Motor neuron (in vitro differentiated cells): ENCODE measurements at places on chromosomes 4 and X.

DNA sequence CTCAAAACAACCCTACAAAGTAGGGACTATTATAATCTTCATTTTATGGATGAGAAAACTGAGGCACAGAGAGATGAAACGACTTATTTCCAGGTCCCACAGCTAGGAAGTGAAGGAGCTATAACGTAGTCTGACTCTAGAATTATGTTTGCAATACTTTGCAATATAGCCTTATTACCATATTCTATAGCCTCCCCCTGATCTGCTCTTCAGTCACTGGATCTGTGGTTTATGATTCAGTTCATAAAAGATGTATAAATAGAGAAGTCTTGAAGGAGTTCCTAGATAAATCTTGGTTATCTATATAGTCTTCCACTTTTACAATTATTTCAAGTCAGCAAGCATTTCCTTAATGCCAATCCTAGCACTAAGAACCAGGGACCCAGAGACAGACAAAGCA, 57.5 kb downstream of the OPHN1 start:
- ATAC-seq: no peak

DNA sequence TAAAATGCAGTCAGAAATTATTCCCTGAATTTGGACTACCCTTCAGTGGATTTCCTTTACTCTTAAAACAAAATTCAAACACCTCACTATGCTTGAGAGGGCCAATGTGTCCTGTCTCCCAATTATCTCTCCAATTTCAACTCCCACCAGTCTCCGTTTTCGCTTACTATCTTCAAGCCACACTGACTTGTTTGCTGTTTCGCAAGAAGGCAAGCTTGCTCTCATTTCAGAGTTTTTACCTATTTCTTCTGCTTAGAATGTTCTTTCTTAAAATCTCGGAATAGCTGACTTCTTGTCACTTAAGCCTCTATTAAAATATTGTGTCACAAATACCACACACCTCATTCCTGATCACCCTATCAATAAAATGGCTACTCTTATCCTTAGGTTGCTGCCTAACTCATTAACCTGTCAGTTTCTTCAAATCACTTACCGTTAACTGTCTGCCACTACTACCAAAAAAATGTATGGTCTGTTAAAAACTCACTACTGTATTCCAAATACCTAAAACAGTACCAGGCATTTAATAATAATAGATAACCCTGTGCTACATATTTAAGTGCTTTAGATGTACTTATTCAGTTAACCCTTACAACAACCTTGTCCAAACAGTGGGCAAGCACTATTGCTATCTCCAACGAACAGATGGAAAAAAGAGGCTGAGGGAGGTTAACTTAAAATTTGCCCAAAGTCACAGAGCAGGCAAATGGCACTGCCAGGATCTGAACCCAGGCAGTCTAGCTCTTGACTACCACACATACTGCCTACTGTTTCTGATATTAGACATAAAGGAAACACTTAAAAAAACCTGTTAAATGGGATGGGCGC, 2.9 kb downstream of the UBA6 start:
- ATAC-seq: no peak

DNA sequence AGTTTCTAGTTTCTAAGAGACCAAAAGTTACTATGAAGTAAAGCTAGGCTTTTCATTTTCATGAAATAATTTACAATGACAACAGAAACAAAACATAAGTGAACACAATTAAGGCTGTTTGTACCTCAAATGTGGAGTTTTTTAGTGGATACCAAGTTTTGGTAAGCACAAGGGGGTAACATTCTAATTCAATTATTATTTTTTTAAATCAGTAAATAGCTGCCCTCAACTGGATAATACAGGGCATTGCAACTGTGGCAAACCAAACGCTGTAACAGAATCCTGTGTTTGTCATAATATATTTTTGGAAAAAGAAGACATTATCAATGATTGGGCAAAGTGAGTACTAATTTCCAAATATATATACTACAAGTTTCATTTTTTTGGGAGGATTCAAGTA, 150.3 kb downstream of the FBXW7 start:
- ATAC-seq: no peak

- ATAC-seq: peak; percentile 68
These were observed 531.8 kb downstream of the GLUD2 start for GRCh38 chrX:121579016-121579760.

DNA sequence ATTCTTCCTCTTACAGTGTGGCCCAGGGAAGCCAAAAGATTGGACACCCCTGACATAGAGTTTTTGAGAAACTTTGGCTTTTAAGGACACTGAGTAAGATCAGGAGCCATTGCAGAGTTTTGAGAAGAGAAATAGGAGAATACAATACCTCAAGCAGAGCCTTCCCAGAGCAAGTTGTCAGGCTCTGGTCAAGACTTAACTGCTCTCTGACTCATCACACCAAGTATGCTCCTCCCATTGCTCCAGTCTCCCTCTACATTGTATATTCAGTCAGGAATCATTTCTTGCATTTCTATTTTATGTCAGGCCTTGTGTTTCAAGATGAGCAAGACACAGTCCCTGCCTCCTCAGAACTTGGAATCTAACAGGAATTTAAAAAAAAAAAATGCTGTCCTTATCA, 176.4 kb upstream of the FMR1 start:
- no peak for ATAC-seq

DNA sequence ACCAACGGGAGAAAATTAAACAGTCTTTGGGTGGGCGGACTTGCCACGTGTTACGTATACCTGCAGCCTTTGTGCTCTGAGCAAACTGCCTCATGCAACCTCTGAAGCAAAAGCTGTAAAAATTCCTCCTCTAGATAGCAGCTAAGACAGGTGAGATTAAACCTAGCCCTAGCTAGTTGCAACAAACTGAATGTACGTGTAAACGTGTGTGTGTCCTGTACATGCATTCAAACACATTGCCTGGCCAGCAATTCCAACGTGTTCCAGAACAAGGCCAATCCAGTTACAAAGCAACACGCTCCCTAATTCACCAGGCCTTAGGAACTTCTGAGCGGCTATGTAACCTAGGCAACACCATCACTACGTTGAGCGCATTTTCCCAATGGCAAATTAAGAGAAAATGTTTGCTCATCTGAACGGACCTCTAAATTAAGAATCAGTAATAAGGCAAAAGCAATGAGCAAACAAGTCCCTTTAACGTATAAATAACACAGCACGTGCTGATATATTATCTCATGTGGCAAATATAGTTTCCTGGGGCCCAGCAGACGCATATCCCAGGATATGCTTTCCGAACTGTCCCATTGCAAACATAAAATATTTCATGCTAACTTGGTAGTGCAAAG, 792 bp downstream of the PPID start:
- ATAC-seq: peak; percentile 66

DNA sequence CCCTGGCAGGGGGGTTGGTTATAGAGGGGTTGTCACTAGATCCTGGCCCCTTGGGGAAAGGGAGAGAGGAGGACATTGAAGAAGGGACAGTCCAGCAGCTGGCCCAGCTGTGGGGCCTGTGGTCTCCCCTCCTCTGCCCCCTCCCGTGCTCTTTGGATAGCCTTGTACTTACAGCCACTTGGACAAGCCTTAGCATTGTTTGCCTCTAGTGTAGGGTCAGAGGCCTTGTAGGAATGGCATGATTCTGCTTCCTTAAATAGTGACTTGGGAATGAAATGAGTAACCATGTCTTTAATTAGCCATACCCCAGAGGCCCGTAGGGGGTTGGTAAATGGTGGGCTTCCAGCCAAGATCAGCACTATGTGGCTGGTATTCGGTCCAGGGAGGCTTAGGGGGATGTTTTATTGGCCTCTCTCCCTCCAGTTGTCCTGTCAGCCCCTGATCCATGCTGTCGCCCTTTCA, 230.6 kb downstream of the PTTG2 start:
- no peak for ATAC-seq

DNA sequence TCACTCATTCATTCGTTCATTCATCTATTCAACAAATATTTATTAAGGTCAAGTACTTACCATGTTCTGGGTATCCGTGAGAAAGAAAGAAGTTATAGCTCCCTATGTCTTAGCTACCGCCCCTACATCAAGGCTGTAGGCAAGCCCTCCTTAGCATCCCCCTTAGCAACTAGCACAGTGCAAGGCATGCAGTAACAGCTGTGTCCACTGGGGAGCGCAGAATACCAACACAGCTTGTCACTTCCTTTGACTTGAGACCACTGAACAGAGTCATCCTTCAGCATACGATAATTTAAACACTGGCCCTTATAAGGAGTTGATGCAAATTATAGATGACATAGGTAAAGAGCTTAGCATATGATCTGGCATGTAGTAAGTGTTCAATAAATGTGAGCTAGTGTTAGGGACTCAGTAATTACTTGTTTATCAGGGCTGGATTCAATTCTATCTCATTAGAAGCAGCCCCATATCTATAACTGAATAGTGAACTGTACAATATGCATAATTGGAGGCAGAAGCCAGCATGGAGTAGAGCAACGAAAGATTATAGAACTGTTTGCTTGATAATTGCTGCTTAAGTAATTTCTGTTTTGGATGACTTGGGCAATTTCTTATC, 8.7 kb downstream of the KIAA1210 start:
- peak; percentile 92 for ATAC-seq

DNA sequence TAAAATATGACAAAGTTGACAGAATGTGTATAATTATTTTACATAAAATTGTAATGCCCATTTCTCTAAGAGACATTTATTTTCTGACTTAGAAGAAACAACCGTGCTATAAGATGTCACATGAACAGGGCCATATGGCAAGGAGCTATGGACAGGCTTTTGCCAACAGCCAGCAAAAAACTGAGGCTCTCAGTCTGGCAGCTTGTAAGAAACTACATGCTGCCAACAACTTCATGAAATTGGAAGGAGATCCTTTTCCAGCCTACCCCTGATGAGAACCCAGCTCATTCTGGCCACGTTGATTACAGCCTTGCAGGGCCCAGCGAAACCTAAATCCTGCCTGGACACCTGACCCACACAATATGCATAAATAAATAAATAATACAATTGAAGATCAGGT, 250.3 kb upstream of the ARSJ start:
- ATAC-seq: no peak

GRCh38 chr4:155565330-155565729, 101.3 kb upstream of the GUCY1A1 start:
- ATAC-seq: no peak

GRCh38 chr4:38529189-38530115, 134.5 kb upstream of the KLF3 start:
- ATAC-seq: no peak

DNA sequence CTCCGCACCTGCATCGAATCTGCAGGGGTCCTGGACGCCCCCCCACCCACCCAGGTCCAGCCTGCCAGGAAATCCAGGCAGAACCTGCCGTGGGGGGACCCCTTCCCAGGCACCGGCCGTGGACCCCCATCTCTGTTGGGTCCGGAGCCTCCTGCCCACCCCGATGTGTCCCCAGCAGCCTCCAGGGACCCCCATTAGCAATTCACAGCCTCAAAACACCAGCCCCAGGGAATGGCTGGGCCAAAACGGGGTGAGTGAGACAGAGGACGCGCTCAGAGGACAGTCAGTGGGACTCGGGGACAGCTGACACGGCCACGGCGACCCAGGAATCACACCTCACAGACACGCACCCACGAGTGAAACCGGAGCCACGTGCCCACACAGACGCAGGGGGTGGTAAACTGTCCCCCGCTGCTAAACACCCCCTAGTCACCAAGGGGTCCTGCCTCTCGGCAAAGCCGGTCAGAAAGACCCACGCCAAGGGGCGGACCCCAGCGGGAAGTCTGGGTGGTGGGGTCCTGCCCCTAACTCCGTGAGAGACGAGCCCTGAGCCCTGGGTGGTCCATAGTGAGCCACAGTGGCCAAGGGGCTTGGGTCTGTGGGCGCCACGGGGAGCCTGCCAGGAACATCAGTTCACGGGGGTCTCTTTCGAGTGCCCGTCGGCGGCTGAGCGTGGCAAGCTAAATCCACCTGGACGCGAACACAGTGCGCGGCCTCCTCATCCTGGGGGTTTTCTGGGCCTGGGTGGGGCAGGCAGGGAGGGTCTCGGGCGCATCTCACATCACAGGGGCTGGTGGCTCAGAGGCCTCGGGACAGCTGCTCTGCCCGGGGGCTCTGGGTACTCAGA, 126.5 kb upstream of the NKX1-1 start:
- ATAC-seq: peak; percentile 23

- ATAC-seq: no peak
These were observed 142.9 kb upstream of the MBNL3 start for GRCh38 chrX:132631579-132632232.

GRCh38 chr4:7979652-7979968, 39.9 kb upstream of the AFAP1 start:
- ATAC-seq: no peak

GRCh38 chrX:78387364-78387763, 60.0 kb upstream of the CYSLTR1 start:
- ATAC-seq: no peak

- no peak for ATAC-seq
These were observed 107.1 kb upstream of the ATP6AP2 start for GRCh38 chrX:40473460-40474204.

DNA sequence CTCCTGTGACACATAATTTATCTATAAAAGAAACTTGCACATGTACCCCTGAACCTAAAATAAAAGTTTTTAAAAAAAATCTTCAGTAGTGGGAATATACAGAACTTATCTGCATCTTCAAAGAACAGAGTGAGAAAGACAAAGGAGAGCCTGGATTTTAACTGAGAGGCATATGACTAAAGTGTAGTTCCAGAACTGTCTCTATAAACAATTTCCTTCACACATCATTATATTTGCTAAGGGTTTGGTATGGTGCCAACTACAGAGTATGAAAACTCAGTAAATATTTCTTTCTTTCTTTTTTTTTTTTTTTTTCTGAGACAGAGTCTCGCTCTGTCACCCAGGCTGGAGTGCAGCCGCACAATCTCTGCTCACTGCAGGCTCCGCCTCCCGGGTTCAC, 49.9 kb upstream of the NFKB1 start:
- ATAC-seq: no peak

- ATAC-seq: peak; percentile 84
These were observed 45.2 kb downstream of the MAGEB17 start for GRCh38 chrX:16212436-16212835.

GRCh38 chr4:128153800-128154199, 92.7 kb downstream of the LARP1B start:
- no peak for ATAC-seq

- ATAC-seq: peak; percentile 67
These were observed 10.7 kb downstream of the MED12 start for GRCh38 chrX:71128915-71129765.

DNA sequence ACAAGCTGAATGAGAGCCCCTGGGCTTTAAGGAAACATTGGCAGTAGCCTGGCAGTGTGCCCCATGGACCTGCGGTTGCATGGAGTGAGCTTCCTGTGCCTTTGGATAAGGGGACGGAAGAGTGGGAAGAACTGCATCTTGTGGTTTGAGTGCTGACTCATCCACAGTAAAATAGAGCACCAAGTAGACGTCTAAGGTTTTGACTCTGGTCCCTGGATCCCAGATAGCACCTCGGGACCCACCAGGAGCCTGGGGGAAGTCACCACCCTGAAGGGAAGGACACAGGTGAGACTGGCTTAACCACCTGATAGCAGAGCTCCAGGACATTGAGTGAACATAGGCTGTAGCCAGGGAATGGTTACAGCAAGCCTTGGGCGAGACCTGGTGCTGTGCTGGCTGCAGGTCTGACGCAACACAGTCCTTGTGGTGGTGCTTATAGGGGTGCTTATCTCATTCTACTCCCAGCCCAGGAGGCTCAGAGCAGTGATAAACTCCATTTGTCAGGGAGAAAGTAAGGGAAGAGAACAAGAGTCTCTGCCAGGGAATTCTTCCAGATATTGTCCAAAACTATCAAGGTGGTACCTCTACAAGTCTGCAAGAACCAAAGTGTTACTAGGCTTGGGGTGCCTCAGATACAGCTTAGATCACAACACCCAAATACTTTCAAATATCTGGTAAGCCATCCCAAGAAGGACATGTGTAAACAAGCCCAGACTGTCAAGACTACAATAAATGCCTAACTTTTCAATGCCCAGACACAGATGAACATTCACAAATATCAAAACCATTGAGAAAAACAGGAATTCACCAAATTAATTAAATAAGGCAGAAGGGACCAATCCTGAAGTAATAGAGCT, 123.6 kb upstream of the TET2 start:
- ATAC-seq: no peak
